Stimulated activated CD8-positive, alpha-beta memory T cell treated with anti-CD3 and anti-CD28 coated beads, Interleukin-2, amount 100 ng/mL, for 48 hours (primary cell): ENCODE measurements at places on chromosomes 2 and 18.

- no peak for DNase-seq
These were observed 146.6 kb upstream of the REV1 start for GRCh38 chr2:99636144-99637034.

DNA sequence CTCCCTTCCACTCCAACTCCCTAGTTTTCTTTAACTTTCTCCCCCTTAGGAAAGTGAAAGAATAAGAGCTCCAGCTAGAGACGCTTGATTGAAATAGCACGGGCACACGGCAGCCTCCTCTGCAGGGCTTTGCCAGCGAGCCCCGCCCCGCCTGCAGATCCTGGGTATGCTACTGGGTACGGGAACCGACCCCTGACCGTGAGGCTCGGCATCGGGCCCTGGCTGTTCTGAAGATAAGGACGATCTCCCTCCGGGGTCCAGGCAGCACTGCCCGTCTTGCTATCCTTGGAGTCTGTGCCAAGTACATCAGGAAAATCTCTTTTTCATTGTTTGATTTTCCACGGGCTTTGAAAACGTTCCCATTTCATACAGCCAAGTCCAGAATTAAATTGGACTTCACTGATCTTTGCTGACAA, 284.5 kb downstream of the MTX2 start:
- peak; percentile 4 for DNase-seq

GRCh38 chr18:22667616-22668422, 250.1 kb upstream of the CTAGE1 start:
- no peak for DNase-seq

GRCh38 chr18:68267583-68267982, 447.3 kb downstream of the TMX3 start:
- DNase-seq = no peak

DNA sequence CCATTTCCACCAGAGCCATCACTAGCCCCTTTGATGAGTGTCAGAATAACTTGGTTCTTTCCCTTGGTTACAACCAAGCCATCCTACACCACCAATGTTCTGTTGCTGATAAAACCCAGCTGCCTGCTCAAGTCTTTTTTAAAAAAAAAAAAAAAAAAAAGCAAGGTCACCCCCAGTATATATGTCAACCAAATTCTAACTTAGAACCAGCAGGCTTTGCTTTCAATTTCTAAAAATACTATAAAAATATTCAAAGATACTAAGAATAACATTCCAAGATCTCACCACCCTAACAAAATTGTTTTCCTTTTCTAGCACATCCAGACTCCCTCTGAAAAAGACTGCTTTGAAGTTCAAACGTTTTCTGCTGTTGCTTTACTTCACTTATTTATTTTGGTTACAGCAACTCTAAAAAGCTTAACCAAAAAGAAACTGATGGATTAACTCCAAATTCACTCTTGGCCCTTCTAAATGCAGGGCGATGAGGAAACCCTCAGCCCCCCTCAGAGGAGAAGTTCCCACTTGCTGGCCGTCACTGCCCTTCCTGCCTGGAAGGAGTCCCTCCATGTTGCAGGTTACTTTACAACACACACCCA, 10.9 kb downstream of the UXS1 start:
- no peak for DNase-seq

GRCh38 chr18:34760444-34760843, 50.3 kb downstream of the DTNA start:
- DNase-seq = no peak

DNA sequence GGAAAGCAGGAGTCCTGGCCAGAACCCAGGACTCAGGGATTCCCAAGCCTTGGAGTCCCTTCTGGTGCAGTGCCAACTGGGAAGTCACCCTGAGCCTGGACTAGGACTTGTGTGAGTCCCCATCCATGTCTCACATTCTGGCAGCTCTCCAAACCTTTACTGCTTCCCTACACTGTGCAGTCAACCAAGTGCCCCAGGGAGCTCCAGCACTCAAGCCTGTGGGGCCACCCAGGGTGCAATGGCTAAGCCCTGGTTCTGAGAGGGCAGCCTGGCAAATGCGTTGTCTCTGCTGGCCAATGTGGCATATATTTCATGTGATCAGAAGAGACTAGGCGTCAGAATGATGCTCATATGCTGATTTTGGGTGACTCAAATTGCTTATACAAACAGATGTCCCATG, 223.4 kb downstream of the SP3 start:
- no peak for DNase-seq

DNA sequence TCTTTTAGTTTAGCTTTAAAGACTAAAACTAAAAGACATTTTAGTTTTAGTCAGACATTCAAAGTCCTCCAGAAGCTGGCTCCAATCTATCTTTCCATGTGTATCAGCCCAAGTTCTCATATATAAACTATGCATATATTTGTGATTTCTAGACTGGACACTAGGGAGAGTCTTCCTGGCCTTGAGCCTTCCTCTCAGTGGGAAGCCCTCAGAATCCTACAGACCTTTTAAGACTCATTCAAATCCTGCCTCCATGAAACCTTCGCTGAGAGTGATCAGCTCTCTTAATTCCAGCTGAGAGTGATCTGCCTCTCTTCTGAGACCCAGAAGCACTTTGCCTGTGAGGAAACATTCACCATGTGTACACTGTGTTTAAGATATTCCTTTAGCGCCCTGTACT, 452.7 kb downstream of the TGIF1 start:
- DNase-seq = no peak

DNA sequence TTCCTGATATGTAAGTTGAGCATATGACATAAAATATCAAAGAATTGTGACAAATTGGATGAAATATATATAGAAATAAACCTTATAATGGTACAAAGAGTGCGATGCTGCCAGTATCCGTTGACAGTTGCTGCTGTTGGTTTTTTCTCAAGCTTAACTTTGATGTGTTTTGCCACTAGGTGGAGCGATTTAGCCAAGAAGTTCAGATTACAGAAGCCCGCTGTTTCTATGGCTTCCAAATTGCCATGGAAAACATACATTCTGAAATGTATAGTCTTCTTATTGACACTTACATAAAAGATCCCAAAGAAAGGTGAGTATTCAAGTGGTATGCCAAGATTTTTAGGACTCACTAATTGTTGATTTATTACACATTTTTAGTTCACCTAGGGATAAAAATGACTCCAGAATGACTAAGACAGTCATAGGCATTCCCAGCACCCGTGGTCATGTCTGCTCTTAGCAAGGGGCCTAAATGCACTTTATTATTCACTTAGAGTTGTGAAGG, 2.1 kb downstream of the RRM2 start:
- no peak for DNase-seq

GRCh38 chr2:128502638-128503246, 184.1 kb upstream of the HS6ST1 start:
- no peak for DNase-seq

GRCh38 chr2:17043173-17043572, 377.5 kb upstream of the CYRIA start:
- no peak for DNase-seq

- DNase-seq = no peak
These were observed 21.6 kb downstream of the PARD6G start for GRCh38 chr18:80225685-80226084.

GRCh38 chr2:221705185-221705877, 133.2 kb upstream of the EPHA4 start:
- DNase-seq = no peak

DNA sequence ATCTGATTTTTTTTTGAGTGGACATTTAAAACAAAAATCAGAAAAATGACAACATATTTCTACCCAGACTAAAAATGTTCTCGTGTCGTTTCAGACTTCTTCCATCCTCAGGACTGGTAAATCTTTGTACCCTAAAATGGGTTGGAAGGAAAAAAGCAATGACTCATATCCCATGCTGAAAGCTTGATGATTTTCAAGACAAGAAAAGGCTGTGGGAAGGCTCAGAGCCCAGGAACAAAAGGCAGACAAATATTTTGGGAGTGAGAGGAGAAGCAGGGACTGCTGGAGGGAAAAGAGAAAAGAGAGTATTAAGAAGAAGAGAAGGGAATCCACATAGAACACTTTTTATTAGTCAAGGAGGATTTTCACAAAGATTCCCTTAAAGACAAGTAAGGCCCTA, 77.1 kb upstream of the CTAGE1 start:
- DNase-seq = no peak

GRCh38 chr18:7601246-7601615, 34.1 kb downstream of the PTPRM start:
- DNase-seq = no peak

- DNase-seq = no peak
These were observed 124.1 kb downstream of the MMADHC start for GRCh38 chr2:149463328-149464002.

- DNase-seq = no peak
These were observed 227.0 kb upstream of the COPS8 start for GRCh38 chr2:236858661-236859060.

DNA sequence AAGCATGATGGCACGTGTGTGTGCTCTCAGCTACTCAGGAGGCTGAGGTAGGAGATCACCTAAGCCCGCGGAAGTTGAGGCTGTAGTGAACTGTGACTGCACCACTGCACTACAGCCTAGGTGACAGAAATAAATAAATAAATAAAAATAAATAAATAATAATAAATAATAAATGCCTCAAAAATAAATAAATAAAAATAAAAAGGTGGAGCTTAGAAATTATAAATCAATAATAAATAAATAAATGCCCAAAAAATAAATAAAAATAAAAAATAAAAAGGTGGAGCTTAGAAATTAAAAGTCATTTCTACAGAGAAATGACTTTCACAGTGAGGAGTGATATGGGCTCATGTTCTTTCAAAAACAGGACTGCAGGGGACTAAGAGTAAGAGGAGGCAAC, 6.0 kb upstream of the MALL start:
- DNase-seq = no peak

DNA sequence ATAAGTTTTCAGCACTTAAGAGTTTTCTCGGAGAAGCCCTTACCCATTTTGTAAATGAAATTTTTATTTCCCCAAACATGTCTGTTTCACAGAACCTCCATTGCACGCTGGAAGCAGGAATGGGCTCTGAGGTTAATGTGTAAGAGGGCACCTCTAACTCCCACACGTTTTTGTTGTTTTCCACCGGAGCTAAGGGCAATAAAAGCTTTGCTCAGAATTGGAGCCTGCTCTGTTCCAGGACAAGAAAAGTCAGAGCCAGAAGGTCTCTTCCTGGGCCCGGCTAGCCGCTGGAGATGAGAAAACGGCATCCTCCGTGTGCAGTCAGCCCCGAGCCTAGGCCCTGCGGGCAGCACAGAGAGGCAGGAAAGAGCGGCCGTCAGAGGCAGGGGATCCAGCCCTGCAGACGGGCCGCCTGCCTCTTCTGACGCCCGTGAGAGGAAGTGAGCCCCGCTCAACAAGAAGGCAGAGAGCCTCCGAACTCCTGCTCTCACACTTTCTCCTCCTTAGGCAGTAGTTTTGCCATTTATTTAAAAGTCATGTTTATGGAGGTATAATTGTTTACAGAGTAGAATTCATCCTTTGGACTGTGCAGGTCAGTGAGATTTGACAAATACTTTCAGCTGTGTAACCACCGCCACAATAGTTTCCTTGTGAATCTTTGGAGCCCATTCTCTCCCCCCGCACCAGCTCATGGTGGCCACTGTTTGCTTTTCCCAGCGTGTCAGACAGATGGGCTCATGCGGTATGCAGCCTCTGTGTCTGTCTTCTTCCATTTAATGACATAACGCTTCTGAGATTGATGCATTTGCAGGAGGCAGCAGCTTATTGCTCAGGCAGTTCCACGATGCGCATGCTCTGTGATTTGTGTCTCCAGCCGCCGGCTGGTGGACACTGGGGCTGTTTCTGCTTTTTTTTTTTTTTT, 117.3 kb downstream of the GALR1 start:
- DNase-seq = no peak

DNA sequence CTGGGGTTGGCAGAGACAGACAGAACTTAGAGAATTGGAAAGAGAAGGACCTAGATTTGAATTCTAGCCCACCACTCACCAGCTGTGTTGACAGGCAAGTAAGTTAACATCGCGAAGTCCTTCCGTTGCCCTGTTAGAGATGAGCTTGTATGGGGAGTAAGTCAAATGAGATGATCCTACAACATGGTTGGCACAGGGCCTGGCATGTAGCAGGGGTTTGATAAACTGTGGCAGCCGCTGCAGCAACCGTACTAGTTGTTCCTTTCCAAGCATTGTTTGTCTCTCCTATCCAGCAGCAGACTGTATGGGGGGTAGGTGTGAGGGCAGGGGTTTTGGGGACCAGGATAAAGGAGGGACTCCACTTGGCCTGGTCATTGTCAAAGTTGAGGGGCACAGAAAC, 16.0 kb downstream of the TET3 start:
- no peak for DNase-seq

- no peak for DNase-seq
These were observed 88.1 kb downstream of the TNFRSF11A start for GRCh38 chr18:62413206-62413605.

DNA sequence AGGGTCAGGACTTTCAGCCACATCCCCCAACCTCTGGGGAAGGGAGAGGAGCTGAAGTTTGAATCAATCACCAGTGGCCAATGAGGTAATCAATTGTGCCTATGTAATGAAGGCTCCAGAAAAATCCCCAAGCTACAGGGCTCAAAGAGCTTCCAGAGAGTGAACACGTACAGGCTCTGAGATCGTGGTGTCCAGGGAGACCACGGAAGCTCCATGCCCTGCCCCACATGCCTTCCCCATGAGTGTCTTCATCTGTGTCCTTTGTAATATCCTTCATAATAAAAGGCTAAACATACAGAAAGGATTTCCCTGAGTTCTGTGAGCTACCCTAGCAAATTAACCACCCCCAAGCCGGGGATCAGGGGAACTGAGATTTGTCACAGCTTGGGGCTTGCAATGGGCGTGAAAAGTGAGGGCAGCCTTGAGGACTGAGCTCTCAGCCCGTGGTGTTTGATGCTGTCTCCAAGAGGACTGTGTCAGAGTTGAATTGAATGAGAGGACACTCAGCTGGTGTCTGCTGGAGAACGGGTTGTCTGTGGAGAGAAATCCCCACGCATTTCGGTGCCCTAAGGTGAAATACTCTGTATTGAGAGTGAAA, 25.5 kb upstream of the TUBB6 start:
- DNase-seq = no peak

DNA sequence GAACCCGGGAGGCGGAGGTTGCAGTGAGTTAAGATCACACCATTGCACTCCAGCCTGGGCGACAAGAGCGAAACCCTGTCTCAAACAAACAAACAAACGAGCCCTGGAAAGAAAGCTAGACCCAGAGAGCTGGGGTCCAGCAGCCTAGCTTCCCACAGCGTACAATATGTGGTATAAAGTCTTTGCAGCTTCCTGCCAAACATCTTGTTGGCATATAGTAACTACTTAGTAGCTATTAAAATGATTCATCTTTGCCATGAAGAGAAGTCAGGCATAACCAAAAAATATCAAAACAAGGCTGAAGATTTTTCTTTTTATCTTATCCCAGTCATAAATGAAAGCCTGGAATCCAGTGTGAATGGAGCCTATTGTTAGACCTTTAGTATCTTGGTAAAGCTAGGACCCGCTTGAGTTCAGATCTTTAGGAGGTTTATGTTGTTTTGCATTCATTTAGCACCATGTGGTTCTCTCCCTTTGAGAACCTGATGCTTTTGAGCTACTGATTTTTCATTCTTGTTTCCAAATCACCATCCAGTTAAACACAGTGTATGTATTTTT, 139.7 kb upstream of the NOSTRIN start:
- DNase-seq = no peak

GRCh38 chr2:106566050-106566449, 78.9 kb downstream of the CD8B2 start:
- peak; percentile 33 for DNase-seq

- DNase-seq = peak; percentile 31
These were observed 159.8 kb downstream of the RHBDD1 start for GRCh38 chr2:226995625-226996041.

GRCh38 chr2:219702796-219703545, 75.5 kb downstream of the SLC4A3 start:
- DNase-seq = no peak
